ENCODE measurements at places on chromosomes 2 and 18. TPM values are rescaled to one million over a fixed set of nuclear protein-coding genes. Genes with fewer than 3 reads are reported as not detected.

The SLC5A7 gene
- not detected for total RNA-seq

The POMC gene
- 3.4 TPM for total RNA-seq

The REG3G gene
- not detected for total RNA-seq

The RTP5 gene
- not detected for total RNA-seq

The PPP1R1C gene
- total RNA-seq = not detected

The TUBB6 gene
- 560 TPM for total RNA-seq

The COL4A3 gene
- 0.67 TPM for total RNA-seq

The LYG2 gene
- not detected for total RNA-seq

The TTC32 gene
- 8.6 TPM for total RNA-seq

The WNT10A gene
- not detected for total RNA-seq

The CYBRD1 gene
- total RNA-seq = 172 TPM

The PARD6G gene
- 3.6 TPM for total RNA-seq

The KCNG3 gene
- total RNA-seq = not detected

The PID1 gene
- 56.5 TPM for total RNA-seq

The ASXL2 gene
- 36.6 TPM for total RNA-seq

The SLC14A1 gene
- total RNA-seq = 1.2 TPM

The HOXD3 gene
- 5.3 TPM for total RNA-seq

The ACKR3 gene
- total RNA-seq = 74.1 TPM

The RUFY4 gene
- total RNA-seq = 0.42 TPM

The CAPN14 gene
- 0.10 TPM for total RNA-seq

The EFHD1 gene
- 18.0 TPM for total RNA-seq

The LIMS4 gene
- total RNA-seq = 4.9 TPM

The CD8B2 gene
- total RNA-seq = not detected

The BOLL gene
- not detected for total RNA-seq

The MC5R gene
- total RNA-seq = not detected

The ACMSD gene
- total RNA-seq = not detected

The AFG3L2 gene
- 44.8 TPM for total RNA-seq

The CEBPZ gene
- total RNA-seq = 45.6 TPM

The ARHGAP25 gene
- total RNA-seq = 15.6 TPM

The SAG gene
- not detected for total RNA-seq

The SKOR2 gene
- not detected for total RNA-seq

The AMER3 gene
- not detected for total RNA-seq

The SPIRE1 gene
- 39.8 TPM for total RNA-seq

The ING5 gene
- 29.1 TPM for total RNA-seq
